ENCODE measurements at places on chromosomes 6 and 20.

GRCh38 chr6:5151955-5152401 is 66.8 kb downstream of the PPP1R3G start:
- DNase-seq: no peak

- peak; percentile 20 for DNase-seq
These were observed 1.3 kb downstream of the GCLC start for GRCh38 chr6:53543359-53544216.

DNA sequence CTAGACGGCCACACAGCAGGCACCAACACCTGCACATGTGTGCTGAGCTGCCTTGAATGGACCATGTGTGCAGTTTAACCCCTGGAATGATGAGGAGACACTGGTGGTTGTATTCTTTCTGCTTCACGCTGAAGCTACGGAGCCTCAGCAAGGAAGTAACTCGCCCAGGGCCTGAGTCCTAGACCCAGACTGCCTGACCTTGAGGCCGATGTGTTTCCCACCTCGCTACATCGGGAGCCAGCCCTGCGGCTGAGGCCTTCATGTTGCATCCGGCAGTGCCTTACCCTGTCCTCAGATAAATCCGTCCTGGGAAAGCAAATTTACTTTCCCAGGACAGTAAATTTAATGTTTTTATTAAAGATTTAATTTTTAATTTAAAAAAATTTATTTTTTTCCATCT is 110.0 kb upstream of the MTHFD1L start:
- no peak for DNase-seq

DNA sequence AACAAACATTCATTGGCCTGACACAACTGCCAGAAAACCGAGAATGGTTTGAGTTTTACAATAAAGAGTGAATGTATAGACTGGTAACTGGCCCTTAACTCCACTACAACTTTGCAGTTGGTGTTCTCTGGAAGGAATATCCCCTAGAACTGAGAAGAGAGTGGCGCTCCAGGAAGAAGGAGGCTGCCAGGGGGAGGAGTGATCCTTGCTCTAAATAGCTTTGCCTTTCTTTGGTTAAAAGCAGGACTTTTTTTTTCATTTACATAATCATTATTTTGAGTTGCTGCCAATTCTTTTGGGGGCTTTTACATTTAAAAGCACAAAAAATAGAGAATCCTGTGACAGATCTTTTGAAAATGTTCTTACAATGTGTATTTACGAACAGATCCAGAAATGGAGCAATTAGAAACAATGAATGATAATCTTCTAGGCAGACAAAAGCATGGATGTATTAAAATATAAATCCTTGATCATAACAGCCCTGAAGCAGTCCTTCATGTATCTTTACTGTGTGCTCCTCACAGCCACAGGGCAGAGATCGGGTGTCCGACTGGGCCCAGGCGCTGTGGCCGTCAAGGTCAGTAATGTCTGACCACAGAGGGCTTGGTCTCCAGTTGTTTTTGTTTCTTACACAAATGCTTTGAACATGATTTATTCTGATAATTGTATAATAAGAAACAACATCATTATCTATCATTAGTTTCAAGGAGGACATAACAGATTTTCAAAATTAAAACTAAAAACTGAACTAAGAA is 612.2 kb downstream of the HDGFL1 start:
- DNase-seq: no peak

- no peak for DNase-seq
These were observed 17.1 kb upstream of the FAM135A start for GRCh38 chr6:70396163-70396562.
